ENCODE measurements at places on chromosomes 12 and 14.

DNA sequence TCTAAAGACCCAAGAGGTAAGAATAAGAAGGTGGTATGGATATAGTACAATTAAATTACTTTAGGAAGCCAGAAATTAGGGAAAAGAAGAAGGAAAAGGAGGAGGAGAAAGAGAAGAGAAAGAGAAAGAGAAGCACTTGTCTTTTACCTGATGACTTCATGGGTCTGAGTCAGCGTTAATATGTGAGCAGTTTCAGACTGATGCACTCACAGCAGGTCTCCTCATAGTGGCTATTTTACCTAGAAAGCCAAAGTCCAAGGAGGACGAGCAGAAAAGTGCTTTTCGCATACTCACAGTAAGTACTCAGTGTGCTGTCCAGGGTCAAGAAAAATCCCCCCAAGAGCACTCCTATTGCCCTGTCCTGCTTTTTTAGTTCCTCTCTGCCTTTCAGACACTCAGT is 222.1 kb downstream of the C12orf42 start:
- no peak for DNase-seq

DNA sequence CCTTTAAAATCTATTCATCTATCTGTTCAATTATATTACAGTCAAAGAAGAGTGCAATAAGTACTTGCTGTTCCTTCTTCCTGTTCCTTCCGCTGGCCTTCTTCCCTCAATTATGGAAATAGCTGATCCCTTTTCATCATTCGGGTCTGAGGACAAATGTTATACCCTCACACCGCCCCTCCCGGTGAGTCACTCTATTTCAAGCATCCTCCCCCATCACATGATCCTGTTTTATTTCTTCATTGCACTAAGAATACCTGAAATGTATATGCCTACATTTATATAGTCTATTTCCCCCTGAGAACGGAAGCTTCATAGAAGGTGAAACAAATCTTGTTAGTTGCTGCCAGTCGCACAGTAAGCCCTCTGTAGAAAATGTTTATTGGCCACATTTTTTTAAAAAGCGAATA is 2.5 kb downstream of the SLC38A1 start:
- DNase-seq, result peak; percentile 78

GRCh38 chr12:114166362-114166761 is 200.2 kb upstream of the RBM19 start:
- peak; percentile 76 for DNase-seq

- DNase-seq, result peak; percentile 65
These were observed at the start of gene NIN for GRCh38 chr14:50830932-50831725. TSS of gene NIN (minus strand) at chr14:50831162. CDS start at chr14:50822056, 9,106 bp downstream.

DNA sequence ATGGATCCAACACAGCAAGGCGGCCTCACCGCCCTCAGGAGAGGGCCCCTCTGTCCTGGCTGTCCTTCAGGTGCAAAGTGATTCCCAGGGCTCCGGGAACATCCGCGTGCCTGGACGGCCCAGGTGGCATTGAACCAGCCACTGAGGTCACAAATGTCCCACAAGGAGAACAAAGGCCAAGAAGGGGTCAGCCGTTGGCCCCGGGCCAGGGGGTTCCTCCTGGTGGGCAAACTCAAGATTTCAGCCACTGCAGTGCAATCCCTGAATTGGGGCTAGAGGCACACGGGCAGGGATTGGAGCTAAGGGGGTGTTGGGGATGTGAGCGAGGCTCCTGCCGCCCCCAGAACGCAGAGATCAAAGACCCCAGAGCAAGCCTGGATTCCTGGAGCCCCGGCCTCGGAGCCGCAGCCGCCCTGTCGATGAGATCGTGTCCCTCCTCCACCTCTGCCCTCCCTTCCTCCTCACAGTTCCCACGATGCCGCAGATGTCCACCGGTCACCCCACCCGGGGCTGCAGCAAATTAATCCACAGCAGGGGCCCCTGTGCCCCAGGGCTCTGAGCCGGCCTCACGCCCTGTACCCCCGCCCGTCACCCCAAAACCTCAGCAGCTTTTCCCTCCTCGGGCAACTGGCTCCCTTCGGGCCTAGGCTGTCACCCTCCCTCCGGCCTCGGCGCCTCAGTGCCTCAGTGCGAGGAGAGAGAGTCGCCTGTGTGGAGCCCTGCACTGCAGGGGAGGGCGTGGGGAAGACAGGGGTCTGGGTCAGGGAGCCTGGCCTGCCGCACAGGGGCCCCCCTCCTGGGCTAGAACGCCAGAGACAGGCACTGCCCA is 56.7 kb upstream of the GALNT9 start:
- DNase-seq, result no peak

- DNase-seq, result no peak
These were observed 146.0 kb downstream of the BRMS1L start for GRCh38 chr14:35971965-35972630.

DNA sequence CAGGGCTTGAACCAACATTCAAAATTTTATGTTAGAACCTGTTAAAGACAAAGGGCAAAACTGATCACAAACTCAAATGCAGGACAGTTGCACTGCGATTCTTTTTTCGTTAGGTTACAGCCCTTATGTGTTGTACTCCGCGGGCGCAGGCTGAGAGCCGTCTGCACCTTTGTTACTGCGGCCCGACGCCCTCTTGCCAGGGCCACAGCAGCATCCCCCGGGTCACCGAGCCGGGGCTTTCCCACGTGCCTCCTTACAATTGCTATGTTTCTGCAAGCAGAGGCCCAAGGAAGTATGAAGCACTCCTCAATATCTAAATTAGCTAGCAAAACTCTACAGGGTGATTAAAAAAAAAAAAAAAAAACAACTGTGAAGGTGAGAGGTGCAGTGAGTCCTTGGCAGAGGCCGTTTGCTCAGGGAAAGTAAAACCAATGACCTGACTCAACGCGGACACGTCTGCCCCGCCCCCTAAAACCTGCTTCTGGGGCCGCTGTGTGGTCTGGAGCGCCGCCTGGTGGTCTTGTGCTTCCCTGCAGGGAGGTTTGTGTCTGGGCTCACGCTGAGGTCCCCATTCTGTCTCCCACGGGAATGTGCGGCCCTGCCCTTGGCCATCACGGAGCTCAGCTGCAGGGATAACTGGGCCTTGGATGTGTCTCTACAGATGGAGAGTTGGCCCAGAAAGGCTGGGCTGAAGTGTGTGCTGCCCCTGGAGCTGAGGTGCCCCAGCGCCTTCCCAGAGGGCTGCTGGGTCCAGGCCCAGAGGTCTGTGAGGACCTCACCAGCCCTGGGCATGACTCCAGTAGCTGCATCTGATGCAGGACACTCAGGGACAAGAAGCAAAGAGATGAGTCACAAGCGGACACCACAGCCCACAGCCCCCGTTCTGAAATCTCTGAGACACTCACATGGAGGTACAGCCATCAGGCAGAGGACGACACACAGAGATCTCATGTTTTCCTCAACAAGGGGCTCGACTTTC is 418.5 kb downstream of the TMEM121 start:
- peak; percentile 5 for DNase-seq

DNA sequence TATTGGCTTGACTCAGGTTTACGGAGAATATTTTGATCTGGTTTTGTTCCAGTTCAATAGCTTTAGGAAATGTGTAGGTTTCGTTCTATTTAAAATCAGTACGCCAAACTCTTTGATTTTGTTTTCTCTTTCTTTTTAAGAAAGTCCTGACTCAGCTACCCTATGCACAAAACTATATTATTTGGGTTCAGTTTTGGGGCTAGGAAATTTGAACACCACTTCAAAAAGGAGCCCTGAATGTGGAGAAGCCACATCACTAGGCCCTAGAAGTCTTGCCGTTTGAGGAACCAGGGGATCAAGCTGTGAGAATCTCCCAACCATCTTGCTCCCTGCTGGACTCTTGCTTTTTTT is 168.2 kb upstream of the BCL2L14 start:
- no peak for DNase-seq
